ENCODE measurements at places on chromosomes 6 and 20.

DNA sequence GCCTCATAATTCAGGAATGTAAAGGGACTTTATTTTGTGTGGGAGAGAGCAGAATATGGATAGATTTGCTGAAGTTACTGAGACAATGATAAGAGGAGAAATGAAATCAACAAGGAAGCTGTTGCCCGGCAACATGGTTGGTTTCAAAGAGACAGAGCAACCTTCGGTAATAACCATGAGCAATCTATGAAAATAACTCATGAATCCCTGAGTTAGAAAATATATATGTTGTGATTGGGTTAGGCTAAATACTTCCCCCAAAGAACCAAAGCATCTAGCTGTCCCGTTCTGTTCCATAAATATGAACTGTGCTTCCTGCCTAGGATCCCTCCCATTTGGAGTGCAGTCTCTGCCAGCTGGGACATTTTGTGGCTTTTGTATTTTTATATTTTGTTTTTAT lies 23.1 kb downstream of the SERPINB1 start:
- no peak for DNase-seq

GRCh38 chr6:44733126-44733525 lies 345.6 kb downstream of the CDC5L start:
- no peak for DNase-seq

DNA sequence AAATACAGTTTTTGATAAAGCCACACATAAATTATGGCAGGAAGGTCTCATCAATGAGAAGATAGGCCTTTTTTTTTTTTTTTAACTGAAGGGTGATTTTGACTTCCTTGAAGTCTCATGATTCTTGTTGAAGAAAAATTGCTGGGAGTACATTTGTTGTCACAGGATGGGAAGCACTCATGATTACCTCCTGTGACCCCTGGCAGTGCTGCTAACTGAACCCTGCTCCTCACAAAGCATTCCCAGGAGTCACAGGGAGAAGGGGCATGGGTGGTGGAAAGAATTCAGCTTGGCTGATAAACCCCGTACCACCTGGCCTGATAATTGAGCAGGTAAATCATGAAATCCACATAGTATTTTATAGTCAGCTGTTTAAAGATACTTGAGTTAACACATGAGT lies 86.9 kb downstream of the CD109 start:
- DNase-seq = no peak

- DNase-seq = no peak
These were observed 16.6 kb downstream of the KIF3B start for GRCh38 chr20:32294071-32294470.

DNA sequence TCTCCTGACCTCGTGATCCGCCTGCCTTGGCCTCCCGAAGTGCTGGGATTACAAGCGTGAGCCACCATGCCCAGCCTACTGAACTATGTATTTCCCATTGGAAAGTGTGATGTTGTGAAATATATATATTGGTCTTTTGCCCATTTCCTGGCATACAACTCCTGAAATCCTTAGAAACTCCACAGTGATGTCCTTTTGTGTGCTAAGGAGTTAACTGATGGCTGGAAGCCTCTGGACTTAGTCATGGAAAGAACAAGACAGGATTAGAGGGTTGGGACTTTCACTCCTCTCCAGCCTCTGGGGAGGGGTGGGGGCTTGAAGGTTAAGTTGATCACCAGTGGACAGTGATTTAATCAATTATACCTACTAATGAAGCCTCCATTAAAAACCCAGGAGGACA lies 7.1 kb downstream of the PANK2 start:
- no peak for DNase-seq

- no peak for DNase-seq
These were observed 770.5 kb upstream of the FLRT3 start for GRCh38 chr20:15107931-15108330.

- no peak for DNase-seq
These were observed 11.8 kb downstream of the UQCC2 start for GRCh38 chr6:33699739-33700138.

- no peak for DNase-seq
These were observed 60.2 kb downstream of the MYH7B start for GRCh38 chr20:35015863-35016193.

DNA sequence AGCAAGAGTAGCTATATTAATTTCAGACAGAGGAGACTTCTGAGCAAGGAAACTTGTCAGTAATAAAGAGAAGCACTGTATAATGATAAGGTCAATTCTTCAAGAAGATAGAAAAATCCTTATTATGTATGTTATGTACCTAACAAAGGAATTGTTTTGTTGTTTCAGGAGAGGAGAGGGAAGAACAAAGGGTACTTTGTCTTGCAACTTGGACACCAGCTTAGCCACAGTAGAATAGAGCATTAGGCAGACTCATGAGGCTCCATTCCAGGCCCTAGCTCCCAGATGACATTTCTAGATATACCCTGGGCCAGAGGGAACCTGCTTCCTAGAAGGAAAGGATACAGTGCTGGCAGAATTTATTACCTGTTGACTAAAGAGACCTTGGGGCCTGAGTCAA lies 6.5 kb upstream of the NUS1 start:
- no peak for DNase-seq

DNA sequence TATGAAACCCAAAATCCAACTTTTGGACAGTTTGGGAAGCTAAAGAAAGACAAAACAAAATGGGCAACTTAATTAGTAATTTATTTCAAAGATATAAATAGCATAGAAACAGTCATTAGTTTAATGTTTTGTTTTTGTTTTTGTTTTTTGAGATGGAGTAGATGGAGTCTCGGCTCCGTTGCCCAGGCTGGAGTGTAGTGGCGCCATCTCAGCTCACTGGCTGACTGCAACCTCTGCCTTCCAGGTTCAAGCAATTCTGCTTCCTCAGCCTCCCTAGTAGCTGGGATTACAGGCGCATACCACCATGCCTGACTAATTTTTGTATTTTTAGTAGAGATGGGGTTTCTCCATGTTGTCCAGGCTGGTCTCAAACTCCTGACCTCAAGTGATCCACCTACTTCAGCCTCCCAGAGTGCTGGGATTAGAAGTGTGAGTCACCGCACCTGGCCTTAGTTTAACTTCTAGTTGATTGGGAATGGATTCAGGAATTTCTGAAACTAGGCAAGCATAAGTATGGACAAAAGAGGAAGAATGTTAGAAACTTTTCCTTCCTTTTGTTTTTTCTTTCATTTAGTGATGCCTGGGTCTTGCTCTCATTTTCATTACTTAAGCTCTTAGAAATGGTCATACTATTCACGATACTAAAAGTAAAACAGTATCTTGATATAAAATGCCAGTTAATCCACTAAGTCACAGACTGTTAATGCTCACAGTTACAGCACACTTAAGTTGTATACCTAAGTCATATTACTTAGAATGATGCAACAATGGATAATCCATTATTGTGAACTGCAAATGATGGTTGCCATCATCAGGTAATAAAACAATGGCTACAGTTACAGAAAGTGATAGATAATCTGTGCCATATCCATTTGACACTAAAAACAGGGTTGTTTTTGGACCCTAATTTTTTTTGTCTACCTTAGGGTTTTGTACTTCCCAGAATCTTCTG lies 8.2 kb downstream of the SENP6 start:
- no peak for DNase-seq

DNA sequence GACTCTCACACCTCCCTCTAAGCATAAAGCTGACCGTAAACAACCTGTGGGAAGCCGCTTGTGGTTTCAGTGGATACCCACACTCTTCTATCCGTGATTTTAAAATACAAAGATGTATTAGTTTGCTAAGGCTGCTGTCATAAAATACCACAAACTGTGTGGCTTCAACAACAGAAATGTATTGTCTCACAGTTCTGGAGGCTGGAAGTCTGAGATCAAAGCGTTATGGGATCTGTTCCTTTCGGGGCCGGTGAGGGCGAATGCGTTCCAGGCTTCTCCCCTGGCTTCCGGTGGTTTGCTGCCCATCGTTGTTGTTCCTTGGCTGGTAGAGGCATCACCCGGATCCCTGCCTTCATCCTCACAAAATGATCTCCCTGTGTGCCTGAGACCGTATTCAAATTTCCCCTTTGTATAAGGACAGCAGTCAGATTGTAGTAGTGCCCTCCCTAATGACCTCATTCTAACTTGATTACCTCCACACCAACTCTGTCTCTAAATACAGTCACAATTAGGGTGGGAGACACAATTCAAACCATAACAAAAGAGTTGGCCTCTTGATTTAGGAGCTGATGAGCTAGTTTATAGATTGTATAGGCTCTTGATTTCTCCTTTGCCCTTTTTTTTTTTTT lies 210.6 kb upstream of the SOX4 start:
- DNase-seq = no peak

- no peak for DNase-seq
These were observed 42.2 kb upstream of the NFATC2 start for GRCh38 chr20:51584737-51585136.

DNA sequence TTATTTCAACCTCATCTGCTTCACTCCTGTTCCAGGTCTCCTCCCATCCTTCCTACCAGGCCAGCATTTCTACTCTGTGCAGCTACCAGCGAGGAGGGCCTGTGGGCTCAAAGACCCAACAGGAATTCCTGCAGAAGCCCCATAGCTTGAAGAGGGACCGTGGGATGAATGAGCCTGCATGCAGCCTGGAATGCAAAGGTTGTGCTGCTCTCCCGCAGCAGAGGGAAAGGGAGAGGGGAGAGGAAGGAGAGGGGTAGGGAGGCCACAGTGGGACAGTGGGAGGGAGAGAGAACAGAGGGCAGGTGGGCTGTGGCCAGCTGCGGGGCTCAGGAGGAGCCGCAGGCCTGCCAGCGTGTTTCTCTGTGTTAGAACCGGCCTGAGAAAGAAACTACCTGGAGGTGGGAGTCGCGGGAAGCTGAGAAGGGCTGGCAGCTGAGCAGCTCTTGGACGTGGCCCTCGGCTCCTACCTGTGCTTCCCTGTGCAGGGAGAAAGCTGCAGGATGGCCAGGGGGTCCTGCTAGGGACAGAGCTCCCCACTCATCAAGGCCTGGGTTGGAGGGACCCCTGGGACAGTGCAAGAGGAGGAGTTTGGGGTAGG lies 66.1 kb upstream of the MLN start:
- DNase-seq = no peak

DNA sequence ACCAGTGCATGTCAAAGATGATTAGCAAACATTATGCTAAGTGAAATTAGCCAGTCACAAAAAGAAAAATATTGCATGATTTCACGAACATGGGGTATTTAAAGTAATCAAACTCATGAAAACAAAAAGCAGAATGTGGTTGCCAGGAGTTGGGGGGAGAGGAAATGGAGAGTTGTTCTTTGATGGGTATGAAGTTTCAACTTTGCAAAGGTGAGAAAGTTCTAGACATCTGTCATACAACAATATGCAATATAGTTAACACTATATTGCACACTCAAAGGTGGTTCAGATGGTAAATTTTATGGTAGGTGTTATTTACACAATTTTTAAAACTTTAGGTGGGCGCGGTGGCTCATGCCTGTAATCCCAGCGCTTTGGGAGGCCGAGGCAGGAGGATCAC lies 13.4 kb upstream of the GCNT2 start:
- no peak for DNase-seq

DNA sequence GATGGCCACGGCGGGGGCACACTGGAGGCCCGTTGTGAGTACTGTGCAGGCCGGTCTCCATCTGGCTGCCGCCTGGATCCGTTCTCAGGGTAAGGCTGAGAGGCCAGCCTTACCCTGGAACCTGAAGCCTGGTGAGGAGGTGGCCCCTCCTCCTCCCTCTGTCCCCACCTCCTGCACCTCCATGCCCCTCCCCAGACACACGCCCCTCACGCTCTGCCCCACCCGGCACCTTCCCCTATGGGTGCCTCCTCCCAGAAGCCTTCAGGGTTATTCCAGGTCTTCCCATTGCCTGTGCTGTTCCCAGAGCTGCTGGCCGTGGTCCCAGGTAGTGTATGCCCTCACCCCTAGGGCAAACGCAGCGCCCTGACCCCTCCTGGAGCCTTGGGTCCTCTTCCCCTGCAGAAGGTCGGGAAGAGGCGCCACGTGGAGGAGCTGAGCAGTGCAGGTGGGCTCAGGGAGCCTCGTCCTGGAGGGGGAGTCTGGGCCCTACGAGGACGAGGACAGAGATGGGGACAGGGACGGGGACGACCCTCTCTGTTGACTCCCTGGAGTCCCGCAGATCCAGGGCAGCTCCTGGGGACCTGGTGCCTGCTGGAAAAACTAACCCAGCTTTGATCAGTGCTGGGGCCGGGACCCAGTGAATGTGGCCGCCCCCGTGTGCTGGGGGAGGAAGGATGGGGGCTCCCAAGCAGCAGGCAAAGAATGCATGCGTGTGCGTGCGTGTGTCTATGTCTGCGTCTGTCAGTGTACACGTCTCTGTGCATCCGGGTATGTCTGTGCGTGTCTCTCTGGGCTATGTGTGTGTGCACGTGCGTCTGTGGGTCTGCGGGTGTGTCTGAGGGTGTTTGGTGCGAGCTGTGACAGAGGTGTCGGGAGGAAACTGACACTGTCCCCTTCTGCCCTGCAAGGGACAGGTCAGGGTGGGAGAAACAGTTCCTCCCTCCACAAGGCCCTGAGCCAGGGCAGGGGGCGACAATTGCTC lies 8.2 kb upstream of the HRH3 start:
- DNase-seq = no peak

DNA sequence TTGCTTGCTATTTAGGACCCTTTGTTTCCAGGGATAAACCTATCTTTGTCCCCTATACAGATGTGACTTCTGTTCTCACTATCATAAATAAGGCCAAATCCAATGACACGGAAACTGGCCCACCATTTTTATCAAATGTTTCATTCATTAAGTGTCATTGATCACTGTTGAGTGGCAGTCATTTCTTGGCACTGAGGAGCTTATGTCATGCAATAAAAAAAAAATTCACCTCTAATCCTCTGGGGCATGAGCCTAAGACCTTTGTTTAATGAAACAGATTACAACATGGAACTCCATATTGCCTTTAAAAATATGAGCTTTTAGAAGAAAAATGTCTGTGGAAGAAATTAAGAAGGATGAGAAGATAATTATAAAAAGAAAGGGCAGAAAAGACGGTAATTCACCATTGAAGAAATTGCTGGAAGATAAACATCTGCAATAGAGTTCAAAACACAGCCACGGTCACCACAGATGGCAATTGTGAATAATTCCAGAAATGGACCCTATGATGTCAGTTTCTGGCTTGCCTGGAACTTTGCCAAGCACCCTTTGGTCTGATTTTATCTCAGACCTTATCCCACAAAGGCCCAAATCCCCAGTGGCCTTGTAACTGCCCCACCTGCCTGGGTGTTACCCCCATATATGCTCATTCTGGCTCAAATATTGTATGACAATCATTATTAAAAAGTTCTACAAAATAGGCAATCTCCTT lies 91.1 kb downstream of the DST start:
- DNase-seq = no peak

GRCh38 chr6:56962441-56962840 lies 7.5 kb downstream of the BEND6 start:
- no peak for DNase-seq

GRCh38 chr6:75166236-75166635 lies 39.6 kb downstream of the COL12A1 start:
- no peak for DNase-seq

- no peak for DNase-seq
These were observed 132.1 kb upstream of the ZNF184 start for GRCh38 chr6:27604986-27605385.

DNA sequence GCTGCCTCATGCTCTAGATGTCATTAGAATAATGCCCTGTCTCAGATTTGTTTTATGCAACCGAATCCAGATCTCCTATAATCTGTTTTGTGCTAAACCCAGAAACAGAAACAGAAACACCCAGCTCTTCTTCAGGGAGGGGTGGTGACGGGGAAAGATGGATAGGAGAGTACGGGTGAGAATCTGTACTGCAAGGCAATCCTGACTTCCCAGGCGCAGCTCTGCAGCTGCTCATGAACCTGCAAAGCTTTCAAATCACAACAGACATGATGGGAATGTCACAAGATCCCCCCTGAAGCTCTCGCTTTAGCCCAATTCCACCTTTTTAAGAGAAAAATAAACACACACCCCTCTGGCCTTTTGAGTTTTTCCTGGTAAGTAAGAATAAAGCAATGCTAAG lies 71.5 kb downstream of the PPP1R3G start:
- no peak for DNase-seq

GRCh38 chr6:55866128-55866527 lies 9.3 kb downstream of the BMP5 start:
- no peak for DNase-seq

Data from GM12878 (cell line).